ENCODE measurements at places on chromosomes 4 and X. TPM values are rescaled to one million over a fixed set of nuclear protein-coding genes. Genes with fewer than 3 reads are reported as not detected.

DNA sequence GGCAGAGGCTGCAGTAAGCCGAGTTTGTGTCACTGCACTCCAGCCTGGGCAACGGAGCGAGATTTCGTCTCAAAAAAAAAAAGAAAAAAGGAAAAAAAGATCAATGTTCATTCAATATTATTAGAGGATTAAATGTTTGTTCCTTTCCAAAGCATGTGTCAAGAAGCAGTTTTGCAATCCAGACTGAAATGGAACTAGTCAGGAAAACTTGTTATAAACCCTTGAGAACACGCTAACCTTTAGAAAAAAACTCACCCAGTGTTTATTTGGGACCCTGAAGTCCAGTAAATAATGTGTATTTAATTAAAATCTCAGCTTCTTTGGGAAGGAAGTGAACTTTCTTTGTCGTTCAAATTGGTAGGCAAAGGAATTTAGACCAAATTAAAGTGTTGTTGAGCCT is 16.4 kb upstream of the PRSS12 start:
- DNase-seq = no peak
- peaks cover 9% of the 10 kb centered on the region for H3K4me1 ChIP-seq
- H3K36me3 ChIP-seq = no peaks in the 10 kb centered on the region
- H3K27ac ChIP-seq = no peak overlapping the region
- H3K27me3 ChIP-seq = no peaks in the 10 kb centered on the region

- no peak for DNase-seq
- no peaks in the 10 kb centered on the region for H3K27me3 ChIP-seq
- no peak overlapping the region for H3K4me3 ChIP-seq
- H3K4me1 ChIP-seq = no peaks in the 10 kb centered on the region
These were observed 1283.4 kb downstream of the PCDH7 start for GRCh38 chr4:32003548-32003947.

GRCh38 chr4:40316333-40316781 is 18.8 kb upstream of the CHRNA9 start:
- peak overlapping the region; percentile 97 for H3K4me3 ChIP-seq
- peak overlapping the region; percentile 100 for H3K27ac ChIP-seq
- H3K27me3 ChIP-seq = peaks cover 2% of the 10 kb centered on the region
- peaks cover 55% of the 10 kb centered on the region for H3K4me1 ChIP-seq

- H3K27me3 ChIP-seq = no peaks in the 10 kb centered on the region
- H3K4me3 ChIP-seq = peak overlapping the region; percentile 89
- peaks cover 72% of the 10 kb centered on the region for H3K36me3 ChIP-seq
- no peak for DNase-seq
- H3K4me1 ChIP-seq = peaks cover 63% of the 10 kb centered on the region
- H3K27ac ChIP-seq = peak overlapping the region; percentile 33
These were observed 4.0 kb downstream of the DCLK2 start for GRCh38 chr4:150082241-150082640.

Gene CXCL9
- not detected for total RNA-seq

Gene TEX11
- total RNA-seq = not detected

Gene ELF4
- total RNA-seq = 22.8 TPM
